Right ventricle myocardium inferior (tissue), 1 donor: ENCODE measurements at places on chromosomes 7 and 10.

GRCh38 chr7:124643311-124643811 lies 122.2 kb downstream of the GPR37 start:
- no peak for DNase-seq

GRCh38 chr10:1737222-1738061 lies at the start of gene ADARB2:
Gene ADARB2 (minus strand): TSS chr10:1737525.
- DNase-seq = no peak

DNA sequence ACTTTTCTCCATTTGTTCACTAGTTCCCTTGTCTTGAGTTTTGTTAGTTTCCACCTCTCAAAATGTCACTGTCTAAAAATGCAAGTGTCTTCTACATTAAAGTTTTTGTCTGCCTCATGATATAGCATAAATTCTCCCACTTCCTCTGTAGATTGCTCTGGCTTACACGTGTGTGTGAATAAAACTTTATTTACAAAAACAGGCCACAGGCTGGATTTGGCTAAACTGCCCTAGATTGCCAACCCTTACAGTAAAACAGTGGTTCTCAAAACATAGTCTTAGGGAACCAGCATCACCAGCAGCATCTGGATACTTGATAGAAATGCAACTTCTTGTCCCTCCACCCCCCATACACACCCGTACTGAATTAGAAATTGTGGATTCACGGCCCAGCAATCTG lies 207.8 kb downstream of the VTI1A start:
- DNase-seq = no peak

DNA sequence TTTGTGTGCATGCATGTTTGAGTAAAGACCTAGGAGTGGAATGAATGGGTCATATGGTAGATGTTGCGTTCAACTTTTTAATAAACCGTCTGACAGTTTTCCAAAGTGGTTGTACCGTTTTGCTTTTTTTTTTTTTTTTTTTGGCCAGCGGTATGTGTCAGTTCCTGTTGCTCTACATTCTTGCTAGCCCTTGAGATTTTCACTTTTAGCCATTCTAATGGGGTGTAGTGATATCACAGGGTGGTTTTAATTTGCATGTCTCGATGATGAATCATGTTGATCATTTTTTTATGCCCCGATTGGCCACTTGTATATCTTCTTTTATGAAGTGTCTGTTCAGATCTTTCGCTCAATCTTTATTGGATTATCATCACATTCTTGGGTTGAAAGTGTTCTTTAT lies 320.7 kb downstream of the CAMK1D start:
- no peak for DNase-seq
